ENCODE measurements at places on chromosomes 6 and 20.

DNA sequence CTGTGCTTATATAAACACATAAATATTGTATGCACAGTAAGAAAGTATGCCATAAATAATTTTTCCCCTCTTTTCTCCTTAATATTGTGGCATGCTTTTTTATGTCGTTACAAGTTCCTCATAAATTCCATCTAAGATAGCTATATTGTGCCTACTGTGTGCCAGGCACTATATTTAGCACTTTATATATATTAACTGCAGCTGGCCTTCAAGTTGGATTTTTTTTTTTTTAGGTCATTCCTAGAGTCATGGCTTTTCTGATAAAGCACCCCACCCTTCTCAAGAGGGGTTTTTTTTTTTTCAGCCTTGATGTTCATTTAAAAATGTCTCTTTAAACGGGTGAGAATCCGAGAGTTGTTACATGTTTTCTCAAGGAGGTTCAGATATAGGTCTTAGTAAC lies 42.8 kb upstream of the RNF8 start:
- no peak for DNase-seq

DNA sequence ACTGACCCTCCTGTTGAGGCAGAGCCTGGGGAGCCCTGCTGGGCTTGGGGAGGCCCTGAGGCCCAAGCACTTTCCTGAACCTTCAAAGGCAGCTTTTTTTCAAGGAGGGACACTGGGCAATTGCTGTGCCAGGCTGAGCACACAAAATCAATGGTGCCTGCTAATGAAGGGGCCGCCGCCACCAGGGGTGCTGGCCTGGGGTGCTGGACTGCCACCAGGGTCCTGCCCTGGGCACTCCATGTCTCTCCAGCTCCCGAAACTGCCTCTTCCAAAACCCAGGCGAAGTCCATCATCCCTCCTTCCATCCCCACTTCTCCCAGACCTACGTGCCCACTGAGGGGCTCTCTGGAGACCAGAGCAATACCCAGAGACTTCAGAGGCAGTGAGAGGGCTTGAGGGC lies 145.6 kb downstream of the GRM4 start:
- DNase-seq, result no peak

DNA sequence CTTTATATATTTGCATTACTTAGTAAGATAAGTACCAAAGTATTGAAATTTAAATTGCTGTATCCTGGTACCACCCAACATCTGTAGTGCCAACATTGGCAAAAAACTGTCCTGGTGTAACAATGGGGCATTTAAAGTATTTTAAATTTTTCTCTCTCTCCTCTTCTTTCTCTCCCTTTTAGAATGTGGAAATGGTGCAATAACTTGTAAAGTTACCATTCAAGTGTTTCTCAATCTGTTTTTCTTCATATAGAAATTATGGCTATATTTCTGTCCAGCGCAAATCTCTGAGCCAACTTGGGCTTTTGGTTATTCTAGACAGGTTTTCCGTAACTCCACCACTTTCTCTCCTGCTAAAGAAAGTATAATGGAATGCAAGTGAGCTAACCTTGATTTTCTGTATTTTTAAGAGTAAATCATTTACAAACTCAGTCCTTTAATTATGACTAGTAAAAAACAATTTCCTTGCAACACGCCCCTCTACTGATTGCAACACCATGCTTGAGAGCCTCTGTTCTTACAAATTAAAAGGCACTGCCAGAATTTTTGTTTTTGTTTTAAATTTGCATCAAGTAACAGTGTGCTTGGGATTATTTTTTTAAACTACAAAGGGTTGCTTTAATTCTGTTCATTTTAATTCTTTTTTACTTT lies 324.2 kb upstream of the CITED2 start:
- DNase-seq, result no peak

GRCh38 chr6:158545043-158545966 lies 14.6 kb upstream of the TMEM181 start:
- DNase-seq, result no peak

DNA sequence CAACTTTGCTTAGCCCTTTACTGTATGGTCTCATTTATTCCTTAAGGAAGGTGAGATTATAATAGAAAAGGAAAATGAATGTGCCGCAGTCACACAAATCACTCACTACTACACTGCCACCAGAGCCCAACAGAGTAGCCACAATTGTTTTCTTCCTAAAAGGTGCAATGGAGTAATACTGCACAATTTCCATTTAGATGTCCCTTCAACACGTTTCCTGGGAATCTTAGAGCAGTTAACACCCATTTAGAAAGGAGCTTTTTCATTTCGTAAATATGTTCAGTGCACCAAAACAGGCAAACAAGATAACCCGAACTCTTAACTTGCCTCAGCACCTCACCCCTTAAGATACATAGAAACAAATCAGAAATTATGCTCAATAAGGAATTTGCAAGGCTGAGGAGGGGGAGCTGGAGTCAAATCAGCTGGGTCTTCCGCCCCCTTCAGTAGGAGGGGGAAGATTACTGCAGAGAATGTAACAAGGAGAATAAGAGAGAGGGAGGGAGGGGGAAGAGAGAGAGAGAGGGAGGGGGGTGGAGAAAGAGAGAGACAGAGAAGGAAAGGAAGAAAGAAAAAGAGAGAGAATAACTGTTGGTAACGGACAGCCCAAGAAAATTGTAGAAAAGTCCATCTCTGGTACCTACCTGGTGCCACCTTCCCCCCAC lies 155.5 kb downstream of the BCAS1 start:
- no peak for DNase-seq

GRCh38 chr6:25726122-25726911 lies 28.2 kb upstream of the SLC17A4 start:
- DNase-seq, result no peak

All from activated T-cell treated with anti-CD3 and anti-CD28 coated beads for 48 hours (primary cell).